ENCODE measurements at places on chromosomes 6 and 20.

DNA sequence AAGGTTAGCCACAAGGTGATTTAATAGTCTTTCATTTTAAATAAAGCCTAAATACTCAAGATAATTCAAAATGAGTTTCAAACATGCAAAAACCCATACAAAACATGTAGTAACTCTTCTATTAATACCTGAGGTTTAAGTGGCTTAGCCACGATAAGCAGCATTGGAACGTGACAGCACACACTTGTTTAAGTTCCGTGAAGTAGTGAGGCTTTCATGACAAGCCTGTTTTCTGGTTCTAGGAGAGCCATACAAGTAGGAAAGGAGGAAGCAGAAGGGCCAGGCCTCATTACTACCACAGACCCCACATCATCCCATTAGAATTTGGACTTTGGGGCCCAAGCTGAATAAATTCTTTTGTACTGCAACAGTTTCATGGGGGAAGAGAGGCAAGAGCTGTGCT, 54.3 kb upstream of the PRND start:
- DNase-seq: no peak

DNA sequence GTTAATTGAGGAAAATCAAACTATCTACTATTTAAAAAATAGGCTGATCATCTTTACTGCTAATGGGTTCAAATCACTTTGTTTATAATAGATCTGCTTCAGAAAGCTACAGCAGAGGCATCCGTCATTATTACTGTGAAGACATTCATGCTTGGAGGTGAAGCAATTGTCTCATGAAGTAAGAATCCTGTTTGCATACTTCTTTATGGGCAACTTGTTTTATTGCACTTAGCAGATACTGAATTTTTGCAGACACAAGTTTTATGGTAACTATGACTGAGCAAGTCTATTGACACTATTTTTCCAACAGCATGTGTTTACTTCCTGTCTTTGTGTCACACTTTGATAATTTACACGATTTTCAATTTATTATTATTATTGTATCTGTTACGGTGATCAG, 573.9 kb downstream of the RFPL4B start:
- no peak for DNase-seq

- no peak for DNase-seq
Measured at GRCh38 chr6:145673504-145673903, 61.8 kb downstream of the EPM2A start.

- no peak for DNase-seq
Measured at GRCh38 chr20:44361021-44361420, 5.5 kb downstream of the HNF4A start.

- DNase-seq: no peak
Measured at GRCh38 chr6:92270365-92270764, 1149.0 kb downstream of the EPHA7 start.

DNA sequence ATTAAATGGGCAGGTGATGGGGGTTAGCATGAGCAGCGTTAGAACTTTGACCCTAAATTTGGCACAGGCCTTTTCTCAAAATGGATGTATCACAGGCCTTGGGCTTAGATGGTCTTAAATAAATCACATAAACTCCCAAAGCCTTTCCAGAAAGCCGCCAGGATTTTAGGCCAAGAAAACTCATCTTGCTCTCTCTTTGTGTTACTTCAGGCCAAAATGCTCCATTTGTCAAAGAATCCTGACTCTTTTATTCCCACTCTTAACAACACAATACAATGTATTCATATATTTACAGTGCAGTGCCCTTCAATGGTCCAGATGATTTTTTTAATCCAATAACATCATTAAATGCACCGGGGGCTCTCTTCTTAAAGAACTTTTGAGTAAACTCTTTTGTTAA, 5.9 kb upstream of the TCP11 start:
- no peak for DNase-seq

DNA sequence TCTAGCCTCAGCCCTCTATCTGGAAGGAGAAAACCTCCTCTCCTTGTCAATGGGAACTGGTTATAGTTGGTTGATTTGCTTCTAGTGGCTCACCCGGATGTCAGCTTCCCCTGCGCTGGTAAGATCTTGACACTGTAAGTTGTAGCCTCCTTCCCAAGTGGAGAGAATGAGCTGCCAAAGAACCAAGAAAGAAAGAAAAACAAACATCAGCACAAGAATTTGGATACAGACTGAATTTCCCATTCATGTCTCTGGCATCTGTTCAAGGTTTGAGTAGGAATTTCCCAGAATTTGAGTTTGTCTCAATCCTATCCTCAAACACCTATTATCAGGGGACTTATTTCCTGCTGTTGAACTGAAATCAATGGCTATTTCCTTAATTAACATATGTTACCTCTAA, 44.1 kb downstream of the ELOVL2 start:
- no peak for DNase-seq

- DNase-seq: no peak
Measured at GRCh38 chr6:137136065-137136464, 37.4 kb downstream of the IL22RA2 start.

GRCh38 chr6:108117427-108118358, 43.2 kb upstream of the OSTM1 start:
- no peak for DNase-seq

GRCh38 chr6:57087916-57088315, 2.1 kb upstream of the ZNF451 start:
- no peak for DNase-seq

DNA sequence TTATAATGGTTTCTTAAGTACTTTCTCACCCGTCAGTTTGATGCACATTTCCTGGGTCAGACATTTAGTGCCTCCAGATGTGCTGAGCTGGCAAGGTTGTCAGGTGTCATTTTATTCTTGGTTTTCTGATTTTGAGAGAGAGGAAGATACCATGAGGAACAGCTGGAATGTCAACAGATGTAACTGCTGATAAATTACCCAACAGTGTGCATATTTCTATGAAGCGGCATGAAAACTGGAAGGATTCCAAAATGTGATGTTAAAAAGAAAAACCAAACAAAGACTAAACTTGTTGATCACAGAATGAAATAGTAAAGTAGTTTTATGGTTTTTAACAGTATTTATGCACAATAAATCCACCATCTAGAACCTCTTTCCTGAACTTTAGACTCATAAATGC, 447.3 kb downstream of the HDGFL1 start:
- DNase-seq: no peak

GRCh38 chr20:54041336-54041735, 29.1 kb downstream of the BCAS1 start:
- DNase-seq: no peak

GRCh38 chr6:118317581-118318563, 230.2 kb upstream of the PLN start:
- no peak for DNase-seq

DNA sequence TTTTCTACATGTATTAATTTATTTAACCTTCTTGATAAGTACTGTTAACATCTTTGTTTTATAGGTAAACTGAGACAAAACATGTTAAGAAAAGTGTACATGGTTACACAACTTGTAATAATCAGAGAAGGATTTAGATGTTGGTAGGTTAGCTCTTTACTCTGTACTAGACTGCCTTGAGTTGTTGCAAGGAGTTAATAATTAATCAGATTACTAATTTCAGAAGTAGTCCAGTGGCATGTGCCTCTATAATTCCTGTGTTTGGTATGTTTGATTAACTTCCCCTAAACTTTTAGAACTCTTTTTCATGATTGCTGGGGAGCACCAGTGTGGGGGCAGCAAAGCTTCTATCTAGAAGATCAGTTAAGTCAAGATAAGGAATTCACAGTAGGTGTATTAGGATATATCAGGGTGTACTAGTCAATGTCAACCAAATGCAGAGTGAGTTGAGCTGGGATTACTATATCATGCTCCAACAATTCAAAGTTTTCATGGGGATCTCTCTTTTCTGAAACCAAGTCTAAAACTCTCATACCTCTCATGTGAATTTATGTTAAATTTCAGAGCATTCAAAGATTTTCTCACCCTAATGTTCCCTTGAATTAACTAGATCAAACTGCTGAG, 129.7 kb upstream of the AHI1 start:
- no peak for DNase-seq

DNA sequence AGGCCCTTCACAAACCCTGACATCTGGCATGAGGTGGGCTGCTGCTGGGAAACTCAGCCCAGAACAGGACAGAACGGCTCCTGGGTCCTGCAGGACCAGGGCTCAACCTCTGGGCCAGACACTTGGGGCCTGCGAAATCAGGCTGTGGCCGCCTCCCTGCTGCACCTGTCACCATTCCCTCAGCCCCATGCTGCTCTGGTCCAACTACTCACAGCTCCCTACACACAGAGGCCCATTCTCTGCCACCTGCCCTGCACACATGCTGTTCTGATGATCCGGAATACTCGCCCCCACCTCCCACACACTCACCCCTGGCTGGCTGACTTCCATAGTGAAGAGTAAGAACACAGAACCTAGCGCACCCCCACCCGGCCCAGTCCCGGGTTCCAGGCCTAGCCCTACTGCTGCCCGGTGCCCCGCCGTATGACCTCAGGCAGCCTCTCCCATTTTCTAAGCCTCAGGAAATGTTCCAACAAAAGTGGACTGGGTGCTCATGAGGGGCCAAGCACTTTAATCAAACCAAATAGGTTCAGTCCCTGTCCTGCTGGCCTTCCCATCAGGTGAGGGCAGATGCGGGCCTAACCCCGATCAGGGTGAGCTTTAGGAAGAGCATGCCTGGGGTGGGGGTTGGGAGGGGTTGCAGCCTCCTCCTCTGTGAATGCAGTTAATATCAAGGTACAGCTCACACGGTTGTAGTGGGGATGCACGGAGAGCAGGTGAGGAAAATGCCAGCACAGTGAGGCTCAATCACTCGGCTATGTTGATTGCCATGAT, 3.9 kb downstream of the PEDS1 start:
- DNase-seq: no peak

DNA sequence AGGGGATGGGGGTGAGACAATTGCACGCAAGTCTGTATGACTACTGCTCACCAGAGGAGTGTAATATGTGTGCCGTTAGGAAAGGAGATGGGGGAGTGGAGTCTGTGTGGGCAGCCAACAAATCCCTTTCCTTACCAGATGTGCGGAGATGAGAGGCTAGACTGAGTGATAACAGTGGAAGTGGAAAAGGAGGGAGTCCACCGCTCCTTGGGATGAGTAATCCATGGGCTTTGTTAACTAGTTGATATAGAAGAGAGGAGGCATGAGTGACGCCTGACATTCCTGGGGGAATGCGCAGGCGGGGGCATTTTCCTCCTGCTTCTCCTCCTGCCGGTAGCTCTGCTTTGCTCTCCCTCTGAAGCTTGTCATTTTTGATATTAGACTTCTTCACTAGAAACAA, 13.5 kb upstream of the SMIM26 start:
- DNase-seq: no peak

GRCh38 chr6:34985236-34985635, 96.2 kb downstream of the ANKS1A start:
- DNase-seq: no peak

- no peak for DNase-seq
Measured at GRCh38 chr6:166389119-166389518, 6.4 kb upstream of the MPC1 start.

DNA sequence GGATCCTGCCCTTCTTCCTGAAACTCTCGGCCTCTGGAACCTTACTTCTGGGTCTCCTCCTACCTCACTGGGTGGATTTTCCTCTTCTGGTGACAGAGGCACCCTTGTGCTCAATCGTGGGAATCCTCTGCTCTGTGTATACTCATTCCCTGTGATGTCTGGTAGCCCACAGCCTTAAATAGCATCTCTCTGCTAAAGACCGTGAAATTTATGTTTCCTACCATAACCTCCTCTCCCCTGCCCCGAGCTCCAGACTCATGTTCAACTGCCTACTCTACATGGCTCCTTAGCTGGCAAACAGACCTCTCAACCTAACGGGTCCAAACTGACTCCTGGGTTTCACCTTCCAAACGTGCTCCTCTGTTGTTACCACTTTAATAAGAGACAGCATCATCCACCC, 9.9 kb downstream of the MMP9 start:
- no peak for DNase-seq

DNA sequence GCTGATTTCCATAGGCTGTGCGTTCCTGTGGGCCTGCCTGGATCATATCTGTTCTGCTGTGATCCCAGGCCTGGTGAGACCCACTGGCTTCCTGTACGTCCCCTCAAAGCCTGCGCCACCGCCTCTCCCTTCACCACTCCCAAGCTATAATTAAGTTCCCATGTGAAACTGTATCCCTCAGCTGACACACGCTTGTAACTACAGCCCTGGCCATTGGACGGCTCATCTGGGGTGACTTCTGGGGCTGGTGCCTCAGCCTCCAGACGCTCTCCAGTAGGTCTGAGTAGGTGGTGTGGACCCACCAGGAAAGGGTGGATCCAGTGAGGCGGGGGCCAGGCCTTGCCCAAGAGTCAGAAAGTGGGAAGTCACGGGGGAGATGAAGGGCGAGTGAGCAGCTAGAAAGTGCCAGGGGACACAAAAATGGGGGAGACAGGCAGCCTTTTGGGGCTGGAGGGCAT, 21.0 kb downstream of the PPARD start:
- no peak for DNase-seq

DNA sequence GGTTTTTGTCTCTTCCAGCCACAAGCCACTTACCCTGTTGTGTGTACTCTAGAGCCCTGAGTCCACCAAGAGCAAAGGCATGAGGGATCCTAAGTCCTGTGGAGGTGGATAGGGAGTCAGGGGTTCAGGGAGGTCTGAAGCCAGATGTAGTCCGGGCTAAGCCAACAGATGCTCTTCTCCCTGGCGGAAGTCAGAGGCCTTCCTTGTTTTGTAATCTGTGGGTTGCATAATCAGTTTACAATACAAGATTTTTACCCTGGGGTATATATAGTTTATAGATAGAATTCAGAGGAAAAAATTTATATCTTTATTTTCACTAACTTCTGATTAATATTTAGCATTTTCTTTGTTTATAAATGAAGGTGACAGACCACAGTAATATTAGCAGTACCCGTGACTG, 9.2 kb downstream of the LAMP5 start:
- DNase-seq: no peak

DNA sequence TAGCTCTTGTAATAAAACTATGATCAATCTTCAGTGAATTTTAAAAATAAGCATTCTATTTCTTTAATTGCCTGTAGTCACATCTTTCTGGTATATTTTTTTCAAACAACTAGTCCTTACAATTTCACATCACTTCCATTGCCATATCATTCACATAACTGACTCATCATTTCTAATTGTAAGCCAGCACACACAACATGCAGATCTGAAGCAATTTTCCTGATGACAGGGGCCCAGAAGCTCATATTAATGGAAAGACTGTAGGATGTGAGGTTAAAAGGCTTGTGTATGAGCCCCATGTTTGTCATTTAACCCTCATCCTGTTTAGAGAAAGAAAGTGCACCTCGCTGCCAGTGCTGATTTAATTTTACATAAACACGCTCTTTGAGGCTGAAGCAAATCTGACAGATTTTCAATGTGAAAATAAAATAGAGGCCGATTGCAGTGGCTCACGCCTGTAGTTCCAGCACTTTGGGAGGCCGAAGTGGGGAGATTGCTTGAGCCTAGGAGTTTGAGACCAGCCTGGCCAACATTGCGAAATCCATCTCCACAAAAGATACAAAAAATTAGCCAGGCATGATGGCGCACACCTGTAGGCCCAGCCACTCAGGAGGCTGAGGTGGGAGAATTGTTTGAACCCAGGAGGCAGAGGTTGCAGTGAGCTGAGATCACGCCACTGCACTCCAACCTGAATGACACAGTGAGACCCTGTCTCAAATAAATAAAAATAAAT, 40.1 kb upstream of the LTV1 start:
- DNase-seq: no peak
